Cerebellum (tissue), 4 donors: ENCODE measurements at places on chromosomes 12 and 14. TPM values are rescaled to one million over a fixed set of nuclear protein-coding genes. Genes with fewer than 3 reads are reported as not detected.

The DEGS2 gene
- 2.0 TPM for total RNA-seq

The RERG gene
- total RNA-seq: 20.7 TPM

The KRT78 gene
- total RNA-seq: not detected

The C12orf56 gene
- total RNA-seq: 2.3 TPM

The INHBC gene
- not detected for total RNA-seq

The FOXJ2 gene
- total RNA-seq: 6.6 TPM

The PLBD1 gene
- total RNA-seq: 1.6 TPM

The PDE3A gene
- 20.6 TPM for total RNA-seq
